ENCODE measurements at places on chromosomes 12 and 14. TPM values are rescaled to one million over a fixed set of nuclear protein-coding genes. Genes with fewer than 3 reads are reported as not detected.

Gene CLEC1B
- total RNA-seq = not detected

Gene A2M
- total RNA-seq = 2,437 TPM

Gene ZFC3H1
- total RNA-seq = 134 TPM

Gene DPY19L2
- 1.4 TPM for total RNA-seq

Gene FOXG1
- total RNA-seq = not detected

Gene SYNE3
- total RNA-seq = 31.6 TPM

Gene PIWIL1
- not detected for total RNA-seq

Gene ALDH6A1
- 32.1 TPM for total RNA-seq

Gene RIMBP2
- not detected for total RNA-seq

Gene ESRRB
- total RNA-seq = 0.26 TPM

Gene PRKD1
- total RNA-seq = 22.6 TPM

Gene MIP
- not detected for total RNA-seq

Gene TAS2R13
- total RNA-seq = 3.1 TPM

Gene TPPP2
- not detected for total RNA-seq

Gene PHETA1
- 22.4 TPM for total RNA-seq

Gene TAS2R42
- not detected for total RNA-seq

Gene PLA2G1B
- 34.9 TPM for total RNA-seq

Gene BCL2L2
- total RNA-seq = 48.5 TPM

Gene APOF
- total RNA-seq = 0.20 TPM

Gene PZP
- 2.0 TPM for total RNA-seq

Gene FAM222A
- total RNA-seq = 1.0 TPM

Gene ITPK1
- 128 TPM for total RNA-seq

Gene KRT85
- not detected for total RNA-seq

Gene TAS2R9
- total RNA-seq = not detected

Gene COX8C
- total RNA-seq = not detected

Gene CLIP1
- 152 TPM for total RNA-seq

Gene KERA
- not detected for total RNA-seq

Gene CD69
- 25.2 TPM for total RNA-seq

Gene MMP14
- total RNA-seq = 53.4 TPM

Gene LRRK2
- total RNA-seq = 232 TPM

Gene SERPINA4
- not detected for total RNA-seq

Gene MRPS35
- 28.8 TPM for total RNA-seq

Gene CARMIL3
- 1.8 TPM for total RNA-seq

Gene MAP3K9
- 7.6 TPM for total RNA-seq

Gene DTX1
- 4.8 TPM for total RNA-seq

Gene CKB
- 188 TPM for total RNA-seq

Gene SETD1B
- total RNA-seq = 21.5 TPM

Gene SCN8A
- 0.67 TPM for total RNA-seq

Gene COCH
- not detected for total RNA-seq

Gene RTL1
- not detected for total RNA-seq

Gene KLHDC2
- total RNA-seq = 64.6 TPM

Gene SLC39A2
- not detected for total RNA-seq

Gene SPTB
- 2.4 TPM for total RNA-seq

Gene ASB2
- not detected for total RNA-seq

Gene SLC17A8
- total RNA-seq = not detected

Gene TCL1A
- total RNA-seq = 0.34 TPM

Gene AKAP3
- 0.57 TPM for total RNA-seq

Gene SLC38A1
- total RNA-seq = 54.4 TPM

Gene PTPN21
- 46.3 TPM for total RNA-seq

Gene L3HYPDH
- 16.7 TPM for total RNA-seq

Gene SLC38A4
- total RNA-seq = not detected

Gene IL31
- not detected for total RNA-seq

Gene SLC8A3
- total RNA-seq = 0.49 TPM
